ENCODE measurements at places on chromosomes 1 and 21. TPM values are rescaled to one million over a fixed set of nuclear protein-coding genes. Genes with fewer than 3 reads are reported as not detected.

Gene UFC1
- 124 TPM for total RNA-seq

Gene TMEM61
- not detected for total RNA-seq

Gene FCRL5
- total RNA-seq = not detected

Gene ATP6V1G3
- not detected for total RNA-seq

Gene VHLL
- not detected for total RNA-seq

Gene LCE3D
- not detected for total RNA-seq

Gene FMO2
- not detected for total RNA-seq

Gene FNDC5
- total RNA-seq = 5.5 TPM

Gene ARHGEF10L
- 3.1 TPM for total RNA-seq

Gene DYNLT5
- 57.9 TPM for total RNA-seq

Gene NBPF6
- total RNA-seq = 0.28 TPM

Gene KCNJ10
- not detected for total RNA-seq

Gene TOMM20
- total RNA-seq = 105 TPM

Gene CFHR2
- total RNA-seq = not detected

Gene RNF11
- 74.1 TPM for total RNA-seq

Gene CACNA1S
- 0.08 TPM for total RNA-seq

Gene DCAF8
- 134 TPM for total RNA-seq

Gene SPRR3
- not detected for total RNA-seq

Gene CAPN9
- not detected for total RNA-seq

Gene OR2T29
- not detected for total RNA-seq

Gene OR2T2
- not detected for total RNA-seq

Gene SYNJ1
- total RNA-seq = 23.0 TPM

- peak; percentile 78 for DNase-seq
Observed at GRCh38 chr1:201709564-201710295, 119.2 kb upstream of the IPO9 start.

GRCh38 chr1:231734417-231734816 lies 107.8 kb downstream of the DISC1 start:
- no peak for DNase-seq

DNA sequence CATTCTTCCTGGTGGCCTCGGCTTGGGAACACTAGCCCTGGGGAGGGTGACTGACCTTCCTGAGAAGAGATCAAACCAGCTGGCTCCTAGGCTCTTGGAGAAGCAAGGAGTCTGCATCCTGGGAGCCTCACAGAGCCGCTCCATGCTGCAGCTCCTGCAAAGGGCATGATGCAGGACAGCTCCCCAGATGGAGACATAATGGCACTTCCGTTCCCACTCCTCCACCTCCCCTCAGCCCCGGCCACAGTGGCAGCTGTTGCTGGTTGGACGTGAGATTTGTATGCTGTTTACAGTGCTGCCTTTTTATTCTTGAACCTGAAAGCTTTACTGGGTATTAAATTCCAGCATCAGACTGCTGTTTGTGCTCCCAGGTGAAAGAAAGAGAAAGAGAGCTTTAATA lies 83.7 kb upstream of the CTTNBP2NL start:
- no peak for DNase-seq

DNA sequence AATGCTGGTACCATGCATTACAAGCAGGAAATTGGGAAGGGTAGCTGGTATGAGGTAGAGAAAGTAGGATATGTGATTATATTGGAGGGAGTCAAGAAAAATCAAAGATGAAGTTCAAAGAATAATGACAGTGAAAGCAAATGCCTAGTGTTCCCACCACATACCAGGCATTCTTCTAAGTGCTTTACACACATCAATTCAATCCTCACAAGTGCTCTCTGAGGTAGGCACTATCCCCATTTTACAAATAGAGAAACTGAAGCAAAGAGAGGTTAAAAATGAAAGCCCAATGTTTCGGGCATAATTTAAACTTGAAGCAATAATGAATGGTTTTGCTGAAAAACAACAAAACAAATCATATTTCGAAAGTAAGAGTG lies 40.1 kb upstream of the MCOLN3 start:
- DNase-seq = no peak

DNA sequence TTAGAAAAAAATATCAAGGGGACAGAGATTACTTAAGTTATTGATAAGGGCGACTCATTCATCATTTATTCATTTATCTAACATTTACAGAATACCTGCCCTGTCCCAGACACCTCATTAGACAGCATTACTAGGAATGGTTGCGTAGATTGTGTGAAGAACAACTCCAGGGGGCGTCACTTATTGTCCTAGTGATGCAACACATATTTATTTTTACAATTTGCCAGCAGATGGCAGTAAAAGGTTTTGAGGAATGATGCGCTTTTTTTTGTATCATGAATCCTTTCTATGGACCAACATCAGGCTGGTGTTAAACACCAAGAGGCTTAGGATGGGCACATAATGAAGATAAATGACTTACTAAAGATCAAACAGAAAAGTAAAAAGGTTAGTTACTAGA lies 5.5 kb downstream of the NCAM2 start:
- DNase-seq = peak; percentile 32

GRCh38 chr1:201461645-201462441 lies 7.1 kb downstream of the PHLDA3 start:
- DNase-seq = no peak

GRCh38 chr1:166036092-166036491 lies 130.7 kb downstream of the FAM78B start:
- no peak for DNase-seq

- DNase-seq = no peak
Observed at GRCh38 chr1:10252508-10252907, 42.1 kb downstream of the KIF1B start.

DNA sequence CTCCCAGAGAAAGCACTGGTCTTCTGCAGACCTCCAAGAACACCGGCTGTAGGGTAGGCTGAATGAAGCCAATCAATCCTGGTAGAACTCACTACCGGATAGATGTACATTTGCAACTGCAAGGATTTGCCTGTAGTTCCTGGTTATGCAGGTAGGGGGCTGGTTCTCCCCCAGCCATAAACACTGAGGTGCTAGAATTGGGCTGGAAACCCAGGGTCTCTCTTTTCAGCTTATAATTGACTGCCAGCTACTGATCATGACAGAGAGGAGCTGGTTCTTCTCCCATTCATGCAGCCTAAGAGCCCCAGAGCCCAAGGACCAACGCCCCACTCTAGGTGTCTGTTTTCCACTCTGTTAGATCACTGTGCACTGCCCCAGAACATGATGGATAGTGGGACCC lies 21.5 kb upstream of the MTARC2 start:
- no peak for DNase-seq

DNA sequence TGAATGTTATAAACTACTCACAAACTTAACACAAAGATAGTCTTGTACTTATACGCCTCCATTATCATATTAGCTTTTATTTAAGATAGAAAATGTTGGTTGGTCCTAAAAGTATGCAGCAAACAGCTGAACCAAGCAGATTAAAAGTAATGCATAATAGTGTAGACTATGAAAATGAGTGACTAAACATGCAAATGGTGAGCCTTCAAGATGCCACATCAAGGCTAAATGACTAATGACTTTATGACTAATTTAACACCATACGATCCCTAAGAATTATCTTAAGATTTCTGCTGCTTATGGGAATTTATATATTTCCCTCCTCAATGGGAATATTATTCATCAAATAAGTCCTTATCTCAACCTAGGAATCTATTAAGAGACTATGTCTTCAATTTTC lies 4.6 kb downstream of the GPATCH2 start:
- DNase-seq = no peak

- DNase-seq = no peak
Observed at GRCh38 chr1:68281946-68282615, 49.8 kb upstream of the WLS start.

DNA sequence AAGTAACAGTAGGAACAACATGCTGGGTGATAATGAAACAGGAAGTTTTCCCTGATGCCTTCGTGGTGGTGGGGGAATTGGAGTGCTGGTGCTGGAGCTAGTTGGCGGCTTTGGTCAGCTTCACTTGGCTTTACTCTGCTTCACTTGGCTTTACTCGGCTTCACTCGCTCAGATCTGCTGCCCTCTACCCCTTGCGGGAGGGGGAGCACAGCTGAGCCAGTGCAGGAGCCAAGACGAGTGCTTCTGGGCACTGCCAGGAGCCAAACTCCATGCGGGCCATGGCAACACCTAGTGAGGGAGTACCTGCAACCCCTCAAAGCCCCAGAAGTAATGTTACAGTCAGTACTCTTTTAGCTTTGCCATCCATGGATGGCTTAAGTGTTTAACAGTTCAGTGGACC lies 10.6 kb upstream of the PRKACB start:
- DNase-seq = no peak

- no peak for DNase-seq
Observed at GRCh38 chr1:182616130-182617013, 12.2 kb upstream of the RGS16 start.

- DNase-seq = peak; percentile 93
Observed at GRCh38 chr1:173868266-173869020, at the start of gene ZBTB37. TSS of gene ZBTB37 (plus strand) at chr1:173868380. CDS start at chr1:173870226, 1,846 bp downstream.

GRCh38 chr1:76867342-76868130 lies at the start of gene ST6GALNAC5:
TSS of gene ST6GALNAC5 (plus strand) at chr1:76867480.
- DNase-seq = peak; percentile 44

- no peak for DNase-seq
Observed at GRCh38 chr1:98305362-98305761, 356.2 kb upstream of the SNX7 start.

DNA sequence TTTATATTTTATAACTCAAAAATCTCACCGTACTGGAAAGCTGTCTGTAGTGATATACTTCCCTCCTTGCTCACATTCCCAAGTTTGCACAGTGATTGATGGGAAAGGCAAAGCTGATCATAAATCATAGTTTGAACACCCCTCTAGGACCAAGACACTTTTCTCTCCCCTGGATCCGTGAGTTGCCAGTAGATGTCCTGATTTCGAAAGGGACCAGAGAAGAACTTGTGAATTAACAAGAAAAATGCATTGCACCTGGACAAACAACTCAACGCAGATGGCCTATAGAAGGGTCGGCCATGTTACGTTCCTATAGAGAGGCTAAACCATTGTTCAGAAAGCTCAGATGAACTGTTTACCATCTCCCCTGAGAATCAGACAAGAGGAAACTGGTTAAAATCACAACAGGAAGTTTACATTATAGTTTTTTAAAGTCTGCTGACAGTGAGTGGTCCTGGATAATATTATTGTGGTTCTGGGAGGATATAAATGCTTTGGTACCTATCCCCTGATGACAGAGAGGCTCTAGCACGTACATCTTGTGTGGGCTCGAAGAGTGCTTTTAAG lies 124.0 kb upstream of the SLC45A1 start:
- DNase-seq = no peak

GRCh38 chr1:61583703-61584102 lies 141.2 kb downstream of the TM2D1 start:
- no peak for DNase-seq

- no peak for DNase-seq
Observed at GRCh38 chr1:151892190-151892589, 17.1 kb downstream of the THEM4 start.

DNA sequence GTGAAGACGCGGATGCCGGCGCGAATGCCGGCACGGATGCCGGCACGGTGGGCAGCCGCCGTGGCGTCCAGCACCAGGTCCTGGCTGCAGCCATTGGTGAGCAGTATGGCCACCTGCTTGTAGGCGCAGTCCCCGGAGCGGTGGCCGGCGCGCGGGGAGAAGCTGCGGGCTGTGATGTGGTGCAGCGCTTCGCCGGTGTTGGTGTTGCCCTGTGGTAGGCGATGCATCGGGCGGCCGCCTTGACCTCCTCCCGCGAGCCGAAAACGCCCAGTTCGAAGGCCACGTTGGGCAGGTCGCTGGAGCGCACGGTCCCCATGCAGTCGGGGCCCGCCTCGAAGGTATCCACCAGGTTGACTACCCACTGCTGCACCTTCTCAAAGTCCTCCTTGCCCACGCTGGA lies 120.2 kb downstream of the NR5A2 start:
- DNase-seq = no peak

GRCh38 chr1:165481820-165482532 lies 37.0 kb upstream of the RXRG start:
- DNase-seq = no peak

DNA sequence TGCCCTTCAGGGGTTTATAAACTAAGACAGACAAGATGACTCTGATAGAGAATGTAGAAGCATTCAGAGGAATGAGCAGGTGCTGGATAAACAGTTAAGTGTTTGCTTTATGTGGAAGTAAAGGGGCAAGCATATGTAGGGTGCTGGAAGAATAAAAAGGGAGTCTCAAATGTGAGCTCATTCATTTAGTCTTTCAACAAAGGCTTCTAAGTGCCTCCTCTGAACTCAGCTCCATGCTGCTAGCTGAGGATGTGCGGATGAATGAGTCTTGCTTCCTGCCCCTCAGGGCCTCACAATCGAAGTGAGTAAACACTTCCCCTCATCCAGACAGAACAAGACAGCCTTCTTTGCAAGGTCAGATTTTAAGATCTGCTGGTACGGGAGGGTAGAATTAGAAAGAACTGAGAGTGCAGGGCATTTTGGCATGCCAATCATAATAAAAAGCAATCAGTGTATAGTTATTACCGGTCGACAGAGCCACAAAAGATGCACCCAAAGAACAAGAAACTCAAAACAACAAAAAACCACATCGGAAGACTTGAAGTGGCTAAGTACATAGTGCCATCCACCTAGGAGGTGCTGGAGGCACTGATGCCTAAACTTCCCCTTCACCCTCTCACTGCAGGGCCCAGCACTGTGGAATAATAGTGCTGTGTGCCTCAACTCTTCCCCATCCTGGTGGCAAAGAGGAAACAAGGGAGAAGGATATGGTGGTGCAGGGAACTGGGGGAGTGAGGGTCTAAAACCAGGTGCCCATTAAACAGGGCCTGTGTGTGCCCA lies 69.8 kb downstream of the TNR start:
- peak; percentile 27 for DNase-seq

DNA sequence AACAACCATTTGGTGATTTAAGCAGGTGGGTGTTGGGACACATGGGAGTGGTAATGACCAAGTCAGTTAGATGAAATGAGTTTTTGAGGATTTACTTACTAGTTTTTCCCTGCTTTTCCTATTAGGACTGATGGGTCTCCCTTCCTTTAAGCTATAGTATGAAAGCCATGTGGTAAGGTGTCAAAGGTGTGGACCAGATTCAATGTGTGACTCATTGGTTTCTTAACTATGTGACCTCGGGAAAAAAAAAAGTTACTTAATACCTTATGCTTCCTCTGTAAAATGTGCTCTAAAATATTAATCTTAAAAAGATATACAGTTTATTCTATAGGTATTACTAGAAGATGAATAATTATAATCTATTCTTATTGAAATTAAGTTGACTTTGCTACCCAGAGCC lies 93.7 kb downstream of the DUSP10 start:
- DNase-seq = no peak

DNA sequence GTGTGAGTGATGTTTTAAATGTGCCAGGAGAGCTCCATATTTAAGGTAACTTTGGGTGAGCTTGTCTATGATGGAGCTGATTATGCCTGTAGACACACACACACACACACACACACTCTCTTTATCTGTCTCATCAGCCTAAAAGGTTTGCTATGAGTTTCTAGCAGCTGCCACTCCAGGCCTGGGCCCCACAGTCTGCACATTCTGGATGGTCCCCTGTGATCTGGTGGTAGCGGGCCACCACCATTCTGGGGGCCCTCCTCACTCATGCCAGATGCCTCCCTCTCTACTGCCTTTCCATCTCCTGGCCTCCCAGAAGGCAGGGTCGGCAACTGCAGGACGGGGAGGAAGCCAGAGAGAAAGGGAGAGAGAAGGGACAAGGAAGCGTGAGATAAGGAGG lies 129.2 kb upstream of the TNR start:
- DNase-seq = no peak
